ENCODE measurements at places on chromosomes 12 and 14. TPM values are rescaled to one million over a fixed set of nuclear protein-coding genes. Genes with fewer than 3 reads are reported as not detected.

The ASB2 gene
- 93.9 TPM for total RNA-seq

The SYNDIG1L gene
- not detected for total RNA-seq

The HOXC4 gene
- total RNA-seq = 0.15 TPM

The OAS2 gene
- 331 TPM for total RNA-seq

The GALNT8 gene
- total RNA-seq = 2.0 TPM

The LPAR5 gene
- total RNA-seq = 8.0 TPM

DNA sequence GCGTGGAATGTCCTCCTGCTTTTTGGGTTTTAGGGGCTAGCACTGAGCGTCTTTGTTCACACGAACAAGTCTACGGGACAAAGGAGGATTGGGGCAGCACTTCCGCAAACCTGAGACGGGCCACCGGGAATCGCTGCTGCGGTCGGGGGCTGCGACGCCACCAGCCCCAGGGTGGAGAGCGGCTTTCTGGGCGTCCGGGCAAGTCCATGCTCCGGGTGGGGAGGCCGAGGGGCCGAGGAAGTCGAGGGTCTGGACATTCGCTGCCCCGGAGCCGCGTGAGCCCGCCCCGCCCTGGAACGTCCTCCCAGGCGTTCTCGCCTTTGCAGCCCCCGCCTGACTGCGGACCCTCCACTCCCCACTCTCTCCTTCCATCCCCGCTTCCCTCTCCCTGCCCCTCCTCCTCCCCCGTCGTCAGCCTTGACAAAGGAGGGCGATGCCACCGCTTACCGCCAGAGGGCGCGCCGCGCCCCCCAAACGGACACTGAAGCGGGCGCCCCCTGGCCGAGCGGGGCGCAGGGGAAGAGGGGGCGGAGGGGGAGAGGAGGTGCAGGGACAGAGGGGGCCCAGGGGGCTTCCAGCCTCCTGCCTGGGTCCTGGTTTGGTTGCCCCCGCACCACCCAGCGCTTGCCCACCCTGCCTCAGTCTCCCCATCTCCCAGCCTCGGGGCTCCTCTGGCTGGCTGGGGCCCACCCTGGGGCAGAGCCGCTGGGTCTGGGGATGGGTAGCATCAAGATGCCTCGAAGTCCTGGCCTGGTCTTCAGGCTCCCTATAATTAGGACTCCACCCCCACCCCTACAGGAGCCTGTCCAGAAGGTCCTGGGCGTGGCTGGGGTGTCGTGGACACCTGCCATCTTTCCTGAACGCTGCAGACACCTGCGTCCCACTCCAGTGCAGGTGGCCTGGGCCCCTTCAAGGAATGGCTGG is 39.1 kb upstream of the INF2 start:
- DNase-seq = peak; percentile 66

DNA sequence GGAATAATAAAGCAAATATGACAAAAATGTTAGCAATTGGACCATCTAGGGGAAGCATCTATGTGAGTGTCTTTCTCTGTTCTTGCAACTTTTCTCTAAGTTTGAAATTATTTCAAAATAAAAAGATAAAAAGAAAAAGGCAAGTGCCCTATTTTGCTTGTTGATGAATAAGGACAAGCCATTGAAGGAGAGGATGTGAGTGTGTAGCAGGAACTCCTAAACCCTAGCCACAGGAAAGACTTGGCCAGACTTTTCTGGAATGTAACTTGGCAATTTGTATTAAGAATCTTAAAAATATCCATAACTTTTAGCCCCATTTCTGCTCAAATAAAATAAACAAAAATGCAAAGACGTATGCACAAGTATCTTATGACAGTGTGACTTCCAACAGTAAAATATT is 279.4 kb downstream of the CACNA1C start:
- no peak for DNase-seq

GRCh38 chr12:64451687-64452558 is at the start of gene TBK1:
TBK1 (plus strand) TSS chr12:64452120; CDS start chr12:64455871, 3,751 bp downstream.
- peak; percentile 75 for DNase-seq

DNA sequence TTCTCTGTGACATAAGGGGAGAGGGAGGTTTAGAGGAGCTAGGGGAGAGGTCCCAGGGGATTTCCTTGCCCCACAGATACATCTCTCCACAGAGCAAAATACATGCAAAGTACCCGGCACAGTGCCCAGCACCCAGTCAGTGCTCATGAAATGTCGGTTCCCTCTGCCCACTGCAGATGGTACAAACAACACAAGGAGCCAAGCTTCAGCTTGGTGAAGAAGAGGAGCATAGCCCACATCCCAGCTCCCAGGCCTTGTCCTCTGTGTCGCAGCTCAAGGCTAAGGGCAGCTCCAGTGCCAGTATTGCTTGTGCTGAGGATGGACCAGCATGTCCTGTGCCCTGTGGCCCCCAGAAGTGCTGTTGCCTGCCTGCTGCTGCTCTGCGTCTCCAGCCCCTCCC is 35.0 kb upstream of the FKBP4 start:
- DNase-seq = no peak

GRCh38 chr12:66627988-66628317 is 50.9 kb downstream of the GRIP1 start:
- no peak for DNase-seq

DNA sequence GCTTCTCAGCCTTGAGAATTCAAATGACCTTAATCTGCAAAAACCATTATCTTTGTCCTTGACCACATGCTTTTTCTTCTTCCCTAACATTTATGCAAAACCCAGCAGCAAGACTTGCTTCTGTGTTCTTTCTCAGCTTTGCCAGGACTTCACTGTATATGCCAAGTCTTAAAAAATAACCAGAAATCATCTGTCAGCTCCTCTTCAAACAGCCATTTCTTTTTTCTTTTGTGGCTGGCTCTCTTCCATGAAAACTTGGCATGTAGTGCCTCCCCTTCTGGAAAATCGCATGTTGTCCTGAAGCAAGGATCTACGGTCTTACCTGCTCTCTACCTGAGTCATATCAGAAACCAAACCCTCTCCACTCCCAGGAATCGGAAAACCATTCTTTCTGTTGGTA is 364.9 kb downstream of the RPS29 start:
- DNase-seq = no peak
